ENCODE measurements at places on chromosomes 3 and 15. TPM values are rescaled to one million over a fixed set of nuclear protein-coding genes. Genes with fewer than 3 reads are reported as not detected.

The GALNT15 gene
- 10.9 TPM for total RNA-seq

DNA sequence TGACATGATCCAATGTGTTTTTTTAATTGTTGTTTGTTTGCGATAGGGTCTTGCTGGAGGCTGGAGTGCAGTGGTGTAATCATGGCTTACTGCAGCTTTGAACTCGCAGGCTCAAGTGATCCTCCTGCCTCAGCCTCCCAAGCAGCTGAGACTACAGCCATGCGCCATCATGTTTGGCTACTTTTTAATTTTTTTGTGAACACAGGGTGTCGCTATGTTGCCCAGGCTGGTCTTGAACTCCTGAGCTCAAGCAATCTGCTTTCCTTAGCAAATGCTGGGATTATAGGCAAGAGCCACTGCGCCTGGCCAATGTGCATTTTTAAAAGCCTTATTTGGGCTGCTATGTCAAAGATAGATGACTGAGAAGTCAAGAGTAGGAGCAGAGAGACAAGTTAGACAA, 123.0 kb downstream of the EDEM1 start:
- no peak for DNase-seq

GRCh38 chr3:71088019-71088708, 495.4 kb downstream of the FOXP1 start:
- DNase-seq = no peak

The RPL15 gene
- total RNA-seq = 2,953 TPM

DNA sequence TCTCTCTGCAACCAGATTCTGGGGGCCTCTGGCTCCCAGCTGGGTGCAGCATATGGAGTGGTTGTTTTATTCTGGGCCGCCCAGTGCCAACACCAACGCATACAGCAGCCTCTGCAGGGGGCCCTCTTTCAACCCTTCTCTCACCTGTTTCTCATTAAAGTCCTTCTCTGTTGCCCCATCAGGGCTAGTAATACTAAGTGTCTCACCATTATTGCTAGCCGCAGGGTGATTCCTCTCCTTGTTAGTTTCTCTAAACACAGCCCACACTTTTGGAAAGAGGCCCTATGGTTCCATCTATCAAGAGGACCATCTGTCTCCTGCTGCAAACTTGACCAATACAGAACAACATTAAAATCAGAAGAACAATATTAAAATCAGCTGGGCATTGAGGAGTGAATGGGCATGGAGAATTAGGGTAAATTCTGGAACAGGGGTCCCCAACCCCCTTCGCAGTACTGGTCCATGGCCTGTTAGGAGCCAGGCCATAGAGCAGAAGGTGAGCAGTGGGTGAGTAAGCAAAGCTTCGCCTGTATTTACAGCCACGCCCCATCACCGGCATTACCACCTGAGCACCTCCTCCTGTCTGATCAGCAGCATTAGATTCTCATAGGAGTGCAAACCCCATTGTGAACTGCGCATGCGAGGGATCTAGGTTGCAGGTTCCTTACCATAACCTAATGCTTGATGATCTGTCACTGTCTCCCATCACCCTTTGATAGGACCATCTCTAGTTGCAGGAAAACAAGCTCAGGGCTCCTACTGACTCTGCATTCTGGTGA, 36.5 kb downstream of the ALS2CL start:
- DNase-seq = no peak

- DNase-seq = no peak
These were observed 238.7 kb upstream of the RORA start for GRCh38 chr15:61467823-61468222.

The MFN1 gene
- 220 TPM for total RNA-seq

- DNase-seq = no peak
These were observed 174.9 kb downstream of the NSMCE3 start for GRCh38 chr15:29094711-29095110.

The BRPF1 gene
- total RNA-seq = 7.8 TPM

DNA sequence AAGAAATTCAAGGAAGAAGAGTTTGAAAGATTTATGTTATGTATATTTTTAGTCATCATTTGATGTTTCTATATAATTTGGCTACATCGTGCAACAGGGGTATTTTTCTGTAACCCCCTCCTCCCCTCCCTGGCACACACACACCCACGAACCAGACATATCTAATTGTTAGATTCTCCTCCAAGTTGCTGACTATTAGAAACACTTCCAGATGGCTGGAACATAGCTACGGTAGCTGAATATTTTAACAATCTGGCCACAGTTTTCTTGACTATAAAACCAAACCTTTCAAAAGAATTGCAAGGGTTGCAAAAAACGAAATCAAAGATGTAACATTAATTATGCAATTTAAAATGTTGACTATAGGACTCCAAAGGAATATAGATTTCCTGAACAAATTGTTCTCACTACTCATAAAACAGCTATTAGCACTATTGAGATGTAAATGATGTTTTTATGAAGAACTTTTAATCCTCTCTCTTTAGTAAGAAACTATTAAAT, 154.4 kb downstream of the CHL1 start:
- no peak for DNase-seq

The RTP3 gene
- not detected for total RNA-seq

The ADCY5 gene
- total RNA-seq = under 0.01 TPM

DNA sequence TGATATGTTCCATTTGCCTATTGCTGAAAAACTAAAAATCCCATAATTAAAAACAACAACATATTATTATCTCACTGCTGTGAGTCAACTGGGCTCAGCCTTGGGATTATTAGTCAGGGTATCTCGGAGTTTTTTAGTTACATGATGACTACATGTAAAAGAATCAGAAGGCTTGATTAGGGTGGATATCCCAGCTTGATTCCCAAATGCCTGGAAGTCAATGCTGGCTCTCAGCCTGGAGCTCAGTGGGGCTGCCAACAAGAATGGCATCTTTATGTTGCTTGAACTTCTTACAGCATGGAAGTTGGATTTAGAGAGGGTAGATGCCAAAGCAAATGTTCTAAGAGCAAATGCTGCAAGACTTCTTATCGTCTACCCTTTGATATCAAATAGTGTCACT, 278.5 kb downstream of the PLOD2 start:
- peak; percentile 71 for DNase-seq

GRCh38 chr3:101169516-101169915, 150.9 kb downstream of the IMPG2 start:
- no peak for DNase-seq

DNA sequence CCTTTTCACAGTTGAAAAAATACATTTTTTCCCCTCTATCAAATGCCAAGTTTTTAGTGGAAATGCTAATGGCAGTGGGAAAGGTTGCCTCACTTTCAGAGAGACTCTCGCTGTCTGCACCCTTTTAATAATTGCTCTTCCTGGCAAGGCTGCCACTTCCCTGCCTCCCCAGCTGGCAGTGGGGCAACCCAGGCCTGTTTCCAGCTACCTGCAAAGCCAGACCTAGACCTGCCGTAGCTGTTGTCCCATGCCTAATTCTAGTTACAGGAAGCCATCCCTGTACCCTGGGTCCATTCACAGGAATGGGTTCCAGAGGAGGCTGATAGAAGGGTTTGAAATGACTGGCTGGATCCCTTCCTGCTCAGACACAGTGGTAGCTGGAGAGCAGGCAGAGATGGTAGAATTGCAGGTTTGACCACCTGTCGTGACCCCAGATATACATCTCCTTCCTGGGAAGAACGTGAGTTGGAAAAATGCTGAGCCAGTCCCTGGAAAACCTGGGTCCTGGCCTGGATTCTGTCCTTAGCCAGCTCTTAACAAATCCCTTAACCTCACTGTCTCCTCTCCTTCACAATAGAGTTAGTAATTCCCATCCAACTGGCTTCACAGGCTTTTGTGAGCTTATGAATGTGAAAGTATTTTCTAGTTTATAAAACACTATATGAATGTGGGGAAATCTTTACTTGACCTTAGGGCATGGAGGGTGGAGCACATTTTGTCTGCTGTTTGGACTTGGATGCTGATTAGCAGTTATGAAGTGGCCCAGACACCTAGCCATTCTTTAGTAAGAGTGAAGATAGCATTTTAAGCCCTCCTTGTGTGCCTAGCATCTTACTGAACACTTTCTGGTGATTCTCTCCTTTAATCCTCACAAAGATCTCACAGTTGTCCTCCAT, 12.9 kb upstream of the ALPK3 start:
- no peak for DNase-seq

GRCh38 chr3:52436500-52437149, 8.3 kb downstream of the SEMA3G start:
- peak; percentile 59 for DNase-seq

The SLC22A14 gene
- total RNA-seq = not detected

GRCh38 chr15:84600687-84601554, at the start of gene ZSCAN2:
ZSCAN2 (plus strand) TSS chr15:84601009; CDS start chr15:84603928, 2,919 bp downstream.
- DNase-seq = peak; percentile 88

- no peak for DNase-seq
These were observed 14.0 kb downstream of the DAPK2 start for GRCh38 chr15:64032329-64032728.

The FGF7 gene
- total RNA-seq = 97.7 TPM

The ROBO2 gene
- 1.2 TPM for total RNA-seq

GRCh38 chr3:30282154-30282696, 324.2 kb upstream of the TGFBR2 start:
- peak; percentile 92 for DNase-seq

The ZNF860 gene
- 1.2 TPM for total RNA-seq

- DNase-seq = no peak
These were observed 191.4 kb downstream of the STT3B start for GRCh38 chr3:31724116-31724515.

DNA sequence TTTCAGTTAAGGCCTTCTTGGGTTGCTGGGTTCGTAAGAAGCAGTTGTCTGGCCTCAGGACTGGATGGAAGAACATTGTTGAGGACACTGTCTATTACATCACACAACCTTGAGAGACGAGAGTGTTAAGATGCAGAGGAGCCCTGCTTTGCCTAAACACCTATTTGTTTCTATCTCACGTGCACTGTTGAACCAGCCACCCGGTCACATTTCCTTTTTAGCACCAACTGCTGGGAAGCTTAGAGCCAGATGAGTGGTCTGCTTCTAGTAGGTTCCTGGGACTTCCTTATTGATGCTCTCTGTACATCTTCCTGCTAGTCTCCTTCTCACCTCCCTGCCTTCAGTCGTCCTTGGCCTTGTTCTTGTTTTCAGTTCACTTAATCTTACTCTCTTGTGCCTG, 22.3 kb downstream of the CAND2 start:
- DNase-seq = no peak

- DNase-seq = peak; percentile 66
These were observed 95.2 kb upstream of the UBE2E1 start for GRCh38 chr3:23710555-23710954.

The C2CD4A gene
- not detected for total RNA-seq

- DNase-seq = no peak
These were observed 1.9 kb upstream of the TRA2B start for GRCh38 chr3:185939721-185940120.

GRCh38 chr3:13329746-13330145, 90.4 kb downstream of the NUP210 start:
- DNase-seq = no peak

The MYLK gene
- total RNA-seq = 74.7 TPM

The GOLGA8M gene
- not detected for total RNA-seq

DNA sequence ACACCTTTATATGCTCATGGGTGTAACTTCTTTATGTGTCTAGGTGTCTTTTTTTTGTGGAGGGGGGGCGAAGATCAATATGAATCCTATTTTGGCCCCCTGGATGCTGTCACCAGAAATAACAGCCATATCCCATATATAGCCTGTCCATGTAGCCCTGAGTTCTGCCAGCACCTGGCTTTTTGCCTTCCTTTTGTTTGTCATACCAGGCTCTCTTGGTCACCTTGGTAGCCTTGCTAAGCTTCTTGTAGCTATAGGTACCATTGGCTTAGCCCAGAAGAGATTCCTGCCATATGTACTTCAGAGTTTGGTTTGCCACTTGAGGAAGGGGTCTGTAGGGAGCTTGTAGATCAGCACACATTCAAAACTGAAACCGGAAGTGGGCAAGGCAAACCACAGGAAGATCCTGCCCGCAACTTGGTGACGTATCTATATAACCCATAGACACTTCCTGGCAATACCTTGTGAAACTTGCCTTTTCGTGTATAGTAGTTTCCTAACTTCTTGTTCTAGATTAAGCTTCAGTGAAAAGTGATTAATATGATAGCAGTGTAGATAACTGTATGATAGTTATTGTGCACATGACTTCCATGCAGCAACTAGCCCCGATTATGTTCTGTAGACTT, 11.9 kb downstream of the RASA2 start:
- no peak for DNase-seq

The UNC13C gene
- 0.81 TPM for total RNA-seq

The DPP8 gene
- 45.2 TPM for total RNA-seq

The IL17RC gene
- total RNA-seq = 47.9 TPM

The MYL3 gene
- total RNA-seq = not detected

The KNG1 gene
- total RNA-seq = not detected

GRCh38 chr3:9820946-9821345, 10.9 kb downstream of the TTLL3 start:
- no peak for DNase-seq

The CIP2A gene
- 7.1 TPM for total RNA-seq

GRCh38 chr3:42489937-42490227, 12.6 kb upstream of the VIPR1 start:
- DNase-seq = no peak

- DNase-seq = no peak
These were observed 266.8 kb upstream of the CRBN start for GRCh38 chr3:3446251-3446650.

The ALCAM gene
- total RNA-seq = 91.2 TPM

DNA sequence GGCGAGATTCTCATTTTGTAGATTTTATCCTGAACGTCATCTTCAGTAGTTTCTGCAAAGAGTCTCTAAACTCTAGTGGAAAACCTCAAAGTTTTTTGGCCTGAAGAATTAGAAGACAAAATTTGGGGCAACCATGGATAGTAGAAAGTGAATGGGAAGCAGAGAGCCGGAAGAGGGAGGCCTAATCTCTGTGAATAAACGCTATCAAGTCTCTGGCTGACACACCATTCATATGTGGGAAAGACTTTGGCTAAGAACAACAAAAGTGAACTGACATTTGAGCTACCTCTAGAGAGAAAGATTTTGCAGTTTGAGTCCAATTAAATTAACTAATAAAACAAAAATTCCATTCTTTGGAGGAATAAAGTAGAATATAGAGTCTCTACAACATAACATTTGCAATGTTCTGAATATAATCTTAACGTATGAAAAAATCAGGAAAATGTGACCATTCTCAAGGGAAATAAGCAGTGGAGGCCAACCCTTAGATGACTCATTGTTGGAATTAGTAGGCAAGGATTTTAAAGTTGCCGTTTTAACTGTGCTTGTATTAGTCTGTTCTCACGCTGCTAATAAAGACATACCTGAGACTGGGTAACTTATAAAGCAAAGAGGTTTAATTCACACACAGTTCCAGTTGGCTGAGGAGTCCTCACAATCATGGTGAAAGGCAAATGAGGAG, 184.6 kb downstream of the C3orf38 start:
- peak; percentile 3 for DNase-seq

The ARHGAP31 gene
- total RNA-seq = 23.5 TPM

The LRRN1 gene
- total RNA-seq = 1.7 TPM

The CDCP1 gene
- total RNA-seq = 32.8 TPM

DNA sequence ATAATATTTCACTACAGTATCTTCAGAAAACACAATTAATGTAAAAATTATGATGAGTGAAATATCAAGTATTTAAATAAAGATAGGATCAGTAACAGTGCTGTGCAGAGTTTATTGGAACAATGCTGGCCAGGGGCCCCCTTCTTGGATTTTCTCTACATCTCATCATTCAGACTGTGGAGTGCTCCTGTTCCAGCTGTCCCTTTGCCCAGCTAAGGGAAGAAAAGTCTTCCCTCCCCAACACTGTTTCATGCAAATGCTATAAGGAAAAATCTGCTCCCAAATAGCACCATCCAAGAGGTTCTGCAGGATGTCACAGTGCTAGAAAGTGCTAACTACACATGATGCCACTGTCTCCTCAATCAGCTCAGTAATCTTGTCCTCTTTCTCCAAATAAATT, 64.5 kb downstream of the RPL39L start:
- DNase-seq = no peak

Data from fibroblast of the aortic adventitia (primary cell).